T-helper 17 cell (primary cell): ENCODE measurements at places on chromosomes 5 and 9.
A peak's percentile ranks its signal among the peaks of the same experiment; 100 is the strongest.

- peak; percentile 20 for DNase-seq
Observed at GRCh38 chr5:138654281-138654867, 79.2 kb upstream of the HSPA9 start.

- no peak for DNase-seq
Observed at GRCh38 chr5:57436586-57436985, 46.0 kb downstream of the ACTBL2 start.

- DNase-seq, result no peak
Observed at GRCh38 chr5:137216976-137217598, 282.0 kb downstream of the SPOCK1 start.

DNA sequence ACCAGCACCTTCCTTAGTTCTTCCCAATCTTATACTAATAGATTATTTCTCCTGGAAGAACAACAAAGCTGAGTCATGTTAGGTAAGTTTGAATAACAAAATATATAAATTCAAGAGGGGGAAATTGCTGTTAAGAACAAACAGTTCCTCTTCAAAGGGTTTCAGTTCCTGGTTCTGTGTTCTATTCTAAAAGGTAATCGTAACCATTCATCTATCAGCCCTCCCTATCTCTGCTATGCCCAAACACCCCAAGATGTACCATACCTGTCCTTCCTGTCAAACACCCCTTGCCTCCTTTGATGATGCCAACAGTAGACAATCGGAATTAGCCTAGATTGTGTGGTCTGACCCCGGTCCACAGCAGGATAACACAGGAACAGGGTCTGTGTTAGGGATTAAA lies 4.2 kb upstream of the RNF180 start:
- DNase-seq, result no peak

DNA sequence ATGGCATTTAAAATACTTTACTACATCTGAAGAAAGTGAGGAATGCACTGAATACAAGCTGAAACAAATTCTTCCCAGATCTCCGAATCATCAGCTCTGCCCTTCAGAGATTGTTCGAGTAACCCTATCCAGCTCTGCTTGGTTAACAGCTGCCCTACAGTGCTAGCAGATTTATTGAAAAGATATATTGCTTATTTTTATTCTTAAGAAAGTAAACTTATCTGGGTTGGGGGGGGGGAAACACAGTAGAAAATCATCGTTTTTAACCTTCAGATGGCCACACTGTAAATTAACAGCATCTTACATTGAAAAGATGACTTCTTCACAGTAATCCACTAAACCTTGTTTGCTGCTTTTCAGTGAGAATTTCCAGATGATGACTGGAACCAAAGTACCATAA lies 210.8 kb downstream of the NFIB start:
- no peak for DNase-seq

DNA sequence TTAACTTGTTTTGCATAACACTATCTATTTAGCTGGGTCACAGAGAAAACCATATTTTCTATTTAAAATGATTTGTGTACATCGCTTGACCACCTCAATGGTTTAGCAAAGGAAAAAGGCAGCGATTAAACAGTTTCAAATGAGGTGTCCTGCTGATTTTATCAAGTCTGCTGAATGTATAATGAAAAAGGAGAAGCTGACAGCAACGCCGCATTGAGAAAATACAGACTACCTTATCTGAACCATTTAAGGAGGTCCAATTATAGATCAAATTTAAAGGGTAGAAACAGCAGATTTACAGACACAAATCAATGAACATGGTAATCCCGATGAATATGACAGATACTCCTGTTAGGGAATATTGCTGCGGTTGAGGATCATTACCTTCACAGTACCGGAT lies 29.6 kb downstream of the PSMB7 start:
- DNase-seq, result no peak

DNA sequence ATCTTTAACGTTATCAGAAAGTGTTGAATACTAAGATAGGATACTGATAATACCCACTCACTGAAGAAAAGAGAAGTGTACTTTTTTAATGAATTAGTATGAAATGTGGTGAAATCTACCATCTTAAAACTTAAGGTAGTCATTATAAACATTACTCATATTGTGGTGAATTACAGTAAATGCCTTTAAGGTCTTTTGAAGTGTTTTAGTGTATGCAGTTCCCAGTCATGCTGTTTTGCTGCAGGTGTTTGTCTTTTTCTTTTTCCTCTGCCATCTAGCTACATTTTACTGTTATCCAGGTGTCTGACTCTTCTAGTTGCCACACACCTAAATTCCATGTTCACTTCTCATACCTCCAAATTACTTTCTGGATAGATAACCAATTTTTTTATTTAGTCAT lies 72.6 kb downstream of the ERMP1 start:
- DNase-seq, result no peak

DNA sequence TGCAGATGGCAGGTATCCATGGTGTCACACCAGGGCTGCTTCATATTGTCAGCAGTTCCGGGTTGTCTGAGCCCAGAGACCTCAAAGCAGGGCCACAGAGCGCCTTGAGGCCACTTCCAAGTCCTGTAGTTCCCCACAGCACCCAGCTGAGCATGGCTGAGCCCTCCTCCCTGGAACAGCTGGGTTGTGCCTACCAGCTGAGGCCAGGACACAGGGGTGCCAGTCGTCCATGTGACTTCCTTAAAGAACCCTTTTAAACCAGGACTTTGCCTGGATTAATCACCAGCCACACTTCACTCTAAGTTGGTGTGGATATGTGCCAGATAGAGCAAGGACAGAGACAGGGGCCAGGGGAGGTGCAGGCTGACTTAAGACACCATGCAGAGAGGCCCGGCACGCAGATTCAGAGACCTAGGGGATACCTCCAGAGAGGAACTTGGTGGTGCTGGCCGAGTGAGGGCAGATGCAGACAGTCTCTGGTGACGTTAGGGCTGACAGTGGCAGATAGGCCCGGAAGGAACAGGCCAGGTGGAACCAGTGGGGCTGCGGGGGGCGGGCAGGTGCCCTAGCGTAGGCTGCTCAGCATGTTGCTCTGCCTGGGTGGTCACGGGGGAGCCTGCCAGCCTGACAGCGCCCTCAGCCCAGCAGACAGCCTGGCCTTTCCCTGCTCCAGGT lies 142.7 kb downstream of the CACNA1B start:
- DNase-seq, result no peak

DNA sequence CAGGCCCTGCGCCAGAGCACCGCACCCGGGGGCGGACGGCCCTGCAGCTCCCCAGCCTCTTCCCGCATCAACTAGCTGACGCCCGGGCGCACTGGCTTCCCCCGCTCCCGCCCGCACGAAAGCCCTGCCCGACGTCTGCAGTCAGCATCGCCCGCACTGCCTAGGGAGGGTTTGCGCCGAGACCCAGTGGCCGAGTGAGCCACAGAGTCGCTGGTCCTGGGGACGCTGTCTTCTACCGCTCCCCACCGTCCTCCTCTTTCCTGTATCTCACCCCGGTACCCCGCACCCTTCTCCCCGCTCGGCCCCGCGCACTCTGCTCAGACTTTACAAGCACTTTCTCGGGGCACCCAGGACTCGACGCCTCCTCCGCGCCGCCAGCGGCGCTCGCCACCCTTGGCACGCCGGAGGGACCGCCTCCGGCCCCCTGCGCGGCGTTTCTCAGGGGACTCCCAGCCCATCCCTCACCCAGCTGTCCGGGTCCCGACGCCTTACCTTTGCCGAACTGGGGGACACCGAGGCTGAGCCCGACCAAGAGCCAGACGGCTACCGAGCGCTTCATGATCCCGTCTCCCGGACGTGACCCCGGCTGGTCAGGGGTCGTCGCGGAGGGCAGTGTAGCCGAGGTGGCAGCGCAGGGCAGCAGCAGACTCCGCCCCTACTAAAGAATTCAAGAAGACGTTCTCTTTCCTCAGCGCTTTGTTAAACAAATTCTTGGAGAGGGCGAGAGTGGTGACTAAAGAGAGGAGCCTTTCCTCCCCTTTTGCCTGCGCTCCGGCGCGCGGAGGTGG lies 670 bp downstream of the EDIL3 start:
- DNase-seq, result no peak

DNA sequence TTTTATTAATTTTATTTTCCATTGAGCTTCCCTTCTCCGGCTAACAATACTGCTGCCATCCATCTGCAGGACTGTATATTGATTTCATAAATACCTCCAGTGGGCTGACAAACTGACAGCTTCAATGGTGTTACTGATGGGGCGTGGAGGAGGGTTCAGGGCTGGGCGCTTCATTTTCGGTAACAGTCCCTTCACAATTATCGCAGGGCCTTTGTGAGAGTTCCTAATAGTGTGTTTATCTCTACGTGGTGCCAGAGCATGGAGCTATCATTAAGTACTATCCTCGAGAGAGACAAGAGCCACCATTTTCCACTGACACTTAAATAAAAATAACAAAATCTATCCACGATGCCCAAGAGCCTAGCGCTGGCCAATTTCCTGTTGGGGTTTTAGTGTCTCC lies 307.0 kb upstream of the PANK3 start:
- no peak for DNase-seq

- no peak for DNase-seq
Observed at GRCh38 chr5:143614831-143615230, 197.1 kb upstream of the HMHB1 start.

- no peak for DNase-seq
Observed at GRCh38 chr5:96742538-96742937, 65.2 kb downstream of the ERAP1 start.

DNA sequence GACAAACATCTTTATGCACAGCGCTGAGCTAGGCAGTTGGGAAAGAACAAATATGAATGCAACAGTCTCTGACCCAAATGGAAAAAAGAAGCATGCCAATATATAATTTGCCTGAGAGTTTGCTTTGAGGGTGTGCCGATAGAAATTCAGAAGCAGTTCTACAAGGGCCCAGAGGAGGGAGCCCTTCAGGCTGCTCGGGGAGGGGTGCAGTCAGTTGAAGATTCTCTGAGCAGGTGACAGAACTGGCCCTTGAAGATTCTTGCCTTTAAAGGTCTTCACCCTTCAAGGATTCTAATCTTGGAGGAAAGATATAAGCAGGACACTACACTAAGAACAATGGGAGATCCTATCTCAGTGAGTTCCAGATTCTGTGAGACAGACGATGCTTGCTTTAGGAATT lies 3.7 kb upstream of the PAPPA start:
- DNase-seq, result no peak

- DNase-seq, result peak; percentile 22
Observed at GRCh38 chr9:76394960-76395252, 680 bp upstream of the RFK start.

DNA sequence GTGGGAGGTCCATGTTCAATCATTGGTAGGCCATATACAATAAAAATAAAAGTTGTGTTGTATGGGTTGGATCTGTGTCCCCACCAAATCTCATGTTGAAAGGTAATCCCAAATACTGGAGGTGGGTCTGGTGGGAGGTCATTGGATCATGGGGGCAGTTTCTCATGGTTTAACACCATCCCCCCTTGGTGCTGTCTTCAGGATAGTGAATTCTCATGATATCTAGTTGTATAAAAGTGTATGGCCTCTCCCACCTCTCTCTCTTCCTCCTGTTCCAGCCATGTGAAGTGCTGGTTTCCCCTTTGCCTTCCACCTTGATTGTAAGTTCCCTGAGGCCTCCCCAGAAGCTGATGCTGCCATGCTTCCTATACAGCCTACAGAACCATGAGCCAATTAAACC lies 15.1 kb downstream of the SPATA9 start:
- DNase-seq, result no peak

GRCh38 chr5:153489611-153490010 lies 859 bp upstream of the GRIA1 start:
- no peak for DNase-seq

GRCh38 chr5:149486726-149487635 lies 64.3 kb downstream of the CSNK1A1 start:
- no peak for DNase-seq

DNA sequence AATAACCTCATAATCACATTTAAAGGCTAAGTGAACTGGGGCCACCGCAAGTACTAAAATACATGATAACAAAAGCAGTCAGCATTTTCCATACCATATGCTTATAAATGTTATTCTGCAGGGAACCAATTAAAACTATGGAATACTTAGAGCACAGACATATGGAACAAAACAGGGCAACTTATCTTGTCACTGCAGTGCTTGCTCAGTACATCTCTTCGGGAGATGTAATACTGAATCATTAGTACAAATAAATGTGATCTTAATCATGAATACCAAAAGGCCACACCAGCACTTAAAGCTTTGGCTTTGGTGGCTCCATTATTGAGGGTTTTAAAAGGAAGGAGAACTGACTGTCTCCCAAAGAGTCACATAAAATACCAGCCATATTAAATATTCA lies 32.1 kb downstream of the PRUNE2 start:
- no peak for DNase-seq

- no peak for DNase-seq
Observed at GRCh38 chr5:33795496-33795895, 96.3 kb downstream of the ADAMTS12 start.

- no peak for DNase-seq
Observed at GRCh38 chr9:28105001-28105400, 531.7 kb upstream of the C9orf72 start.

GRCh38 chr5:1558944-1559343 lies 35.2 kb upstream of the LPCAT1 start:
- DNase-seq, result no peak

DNA sequence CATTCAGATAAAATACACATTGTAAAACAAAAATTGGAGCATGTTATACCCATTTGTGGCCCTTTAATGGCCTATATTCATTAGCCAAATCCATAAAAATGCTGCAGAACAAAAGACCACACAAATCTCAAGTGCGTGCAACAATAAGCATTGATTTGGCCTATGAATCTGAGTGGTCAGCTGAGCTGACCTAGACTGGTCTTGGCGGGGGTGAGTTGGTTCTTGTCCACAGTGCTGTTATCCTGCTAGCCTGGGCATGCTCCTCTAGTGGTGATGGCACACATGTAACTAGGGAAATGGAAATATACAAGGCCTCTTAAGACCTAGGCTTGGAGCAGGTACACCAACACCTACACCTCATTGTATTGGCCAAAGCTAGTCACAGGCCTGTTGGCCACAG lies 122.2 kb upstream of the TBCA start:
- DNase-seq, result no peak

DNA sequence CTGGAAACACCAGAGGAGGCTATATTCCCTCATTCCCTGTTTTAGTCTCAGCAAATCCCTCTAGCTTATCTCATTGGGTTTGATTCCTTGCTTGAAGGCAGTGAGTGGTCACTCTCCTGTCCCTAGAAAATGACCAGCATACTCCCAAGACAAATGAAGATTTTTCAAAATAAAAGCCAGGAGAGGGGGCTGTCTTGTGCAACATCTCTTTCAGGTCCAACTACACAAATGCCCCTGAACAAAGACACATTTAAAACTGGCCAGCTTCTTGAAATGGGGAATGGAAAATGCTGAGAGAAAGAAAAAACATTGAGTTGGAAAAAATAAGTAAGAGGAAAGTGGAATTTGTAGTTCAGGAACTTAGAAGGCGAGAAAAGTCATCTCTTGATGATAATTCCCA lies 49.3 kb upstream of the FAM169A start:
- DNase-seq, result no peak

DNA sequence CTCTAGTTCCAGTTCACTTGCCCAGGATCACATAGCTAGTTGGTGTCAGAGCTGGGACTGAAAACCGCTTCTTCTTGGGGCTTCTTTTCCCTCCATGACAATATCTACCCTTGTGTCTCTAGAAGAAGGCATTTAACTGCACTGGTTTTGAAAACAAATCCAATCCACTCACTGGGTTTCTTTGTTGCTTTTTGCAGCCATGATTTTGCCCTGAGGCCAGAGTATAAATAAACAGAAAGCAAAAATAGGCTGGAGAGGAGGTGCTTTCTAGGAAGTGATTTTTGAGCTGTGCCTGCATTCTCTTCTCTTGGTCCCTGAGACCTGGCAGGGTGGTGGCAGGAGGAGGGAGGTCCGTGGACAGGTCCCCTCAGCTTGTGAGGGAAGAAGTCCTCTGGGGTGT lies 6.9 kb upstream of the TRIO start:
- no peak for DNase-seq
